Stimulated activated CD8-positive, alpha-beta memory T cell treated with anti-CD3 and anti-CD28 coated beads, Interleukin-7, amount 100 ng/mL, for 1 hour (primary cell): ENCODE measurements at places on chromosomes 4 and X.

DNA sequence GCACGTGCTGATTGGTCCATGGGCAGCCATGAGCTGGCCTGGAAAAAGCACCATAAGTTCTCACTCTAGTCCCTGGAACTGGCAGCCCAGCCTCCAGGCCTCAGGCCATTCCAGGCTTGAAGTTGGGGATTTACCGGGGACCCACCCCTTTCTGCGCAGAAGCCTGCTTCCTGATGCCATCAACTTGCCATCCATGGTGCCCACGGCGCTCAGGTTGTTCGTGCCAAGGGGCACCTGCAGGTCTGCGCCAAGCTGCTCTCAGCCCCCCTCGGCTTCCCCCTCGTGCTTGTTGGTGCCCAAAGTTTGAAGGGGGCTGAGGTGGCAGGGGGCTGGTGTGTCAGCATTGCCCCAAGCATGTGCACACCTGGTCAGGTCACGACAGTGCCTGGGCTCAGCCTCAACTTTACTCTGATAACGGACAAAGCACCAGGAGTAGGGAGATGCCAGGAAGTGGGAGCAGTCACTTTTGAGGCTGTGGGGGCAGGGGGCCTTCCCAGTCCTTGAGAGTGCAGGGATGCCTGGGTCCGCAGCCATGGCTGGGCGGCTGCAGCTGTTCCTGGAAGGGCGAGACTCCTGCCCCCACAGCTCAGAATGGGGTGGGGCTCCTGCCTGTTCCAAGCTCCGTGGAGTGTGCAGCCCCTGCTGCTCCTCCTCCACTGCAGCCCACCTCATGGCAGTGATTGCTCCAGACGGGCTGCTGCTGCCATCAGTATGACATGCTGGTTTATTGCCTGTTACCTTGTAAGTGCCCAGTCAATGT lies 24.9 kb downstream of the DCUN1D4 start:
- no peak for DNase-seq

DNA sequence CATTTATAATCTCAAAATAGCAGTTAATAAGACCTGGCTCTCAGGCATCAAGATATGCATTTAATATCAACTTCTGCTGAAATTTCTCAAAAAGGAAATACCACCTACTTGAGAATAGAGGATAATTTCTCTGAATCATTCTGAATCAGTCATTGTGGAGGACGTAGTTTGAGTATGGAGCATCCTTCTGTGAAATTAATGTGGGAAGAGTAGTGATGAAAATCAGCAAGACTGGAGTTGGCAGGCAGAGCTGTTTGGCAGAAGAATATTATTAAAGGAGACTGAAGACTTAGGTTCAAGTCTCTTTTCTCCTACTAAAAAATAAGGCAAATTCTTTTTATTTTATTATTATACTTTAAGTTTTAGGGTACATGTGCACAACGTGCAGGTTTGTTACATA lies 325.6 kb upstream of the ATOH1 start:
- DNase-seq: no peak

DNA sequence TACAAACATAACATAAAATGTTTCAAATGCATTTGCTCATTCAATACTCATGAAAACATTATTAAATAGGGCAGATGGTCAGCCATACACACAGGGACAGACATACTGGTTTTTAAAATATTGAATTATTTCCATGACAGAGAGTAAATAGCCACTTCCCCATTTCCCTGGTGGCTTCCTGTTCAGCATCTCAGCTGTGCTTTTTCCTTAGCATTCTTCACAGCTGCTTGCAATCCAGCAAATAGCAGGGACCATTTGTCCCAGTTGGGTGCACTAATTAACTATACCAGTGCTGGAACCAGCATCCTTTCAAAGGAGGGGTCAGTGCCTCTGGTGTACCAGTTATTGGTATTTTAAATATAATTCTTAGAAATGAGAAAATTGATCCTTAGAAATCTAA lies 964.7 kb downstream of the RAB28 start:
- no peak for DNase-seq

- DNase-seq: no peak
These were observed 126.2 kb upstream of the NDP start for GRCh38 chrX:44099366-44099765.

GRCh38 chrX:19875050-19875431 lies 12.4 kb downstream of the SH3KBP1 start:
- no peak for DNase-seq

DNA sequence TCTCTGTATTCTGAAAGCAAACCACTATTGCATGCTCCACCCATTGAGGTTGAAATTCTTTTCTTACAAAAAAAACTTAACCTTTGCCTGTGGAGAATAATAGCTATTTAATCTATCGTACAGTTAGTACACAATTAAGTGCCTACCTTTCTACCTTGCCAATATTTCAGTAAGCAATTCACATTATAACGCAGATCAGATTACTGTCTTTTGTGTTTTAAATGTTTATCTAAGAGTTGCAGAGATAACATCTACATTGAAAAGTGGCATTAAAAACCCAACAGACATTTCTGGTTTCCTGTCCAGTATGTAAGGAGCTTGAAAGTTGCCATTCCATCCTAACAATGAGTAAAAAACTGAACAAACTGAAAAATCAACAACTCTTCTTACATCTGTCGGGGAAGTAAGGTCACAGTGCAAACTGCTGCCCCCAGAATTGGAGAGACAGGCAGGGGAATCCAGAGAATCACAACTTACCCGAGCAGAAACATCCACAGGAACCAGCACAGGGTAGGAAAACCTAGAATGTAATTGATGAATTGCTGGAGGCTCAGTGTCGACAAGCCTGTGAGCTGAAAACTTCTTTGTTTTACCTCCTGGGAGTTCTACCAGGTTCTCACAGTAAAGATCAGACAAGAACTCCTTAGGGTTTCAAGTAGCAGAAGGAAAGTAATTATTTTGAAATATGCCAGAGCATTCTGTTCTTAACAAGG lies 27.3 kb upstream of the ACSL4 start:
- no peak for DNase-seq

- DNase-seq: no peak
These were observed 460.3 kb downstream of the GBA3 start for GRCh38 chr4:23153076-23153475.

- DNase-seq: no peak
These were observed 110.7 kb downstream of the AASDH start for GRCh38 chr4:56276547-56276946.

- no peak for DNase-seq
These were observed 1989.8 kb upstream of the TENM3 start for GRCh38 chr4:180253419-180253818.

- no peak for DNase-seq
These were observed 646.0 kb upstream of the PITX2 start for GRCh38 chr4:111268769-111269414.

- no peak for DNase-seq
These were observed 95.2 kb downstream of the SLC34A2 start for GRCh38 chr4:25750874-25751273.

DNA sequence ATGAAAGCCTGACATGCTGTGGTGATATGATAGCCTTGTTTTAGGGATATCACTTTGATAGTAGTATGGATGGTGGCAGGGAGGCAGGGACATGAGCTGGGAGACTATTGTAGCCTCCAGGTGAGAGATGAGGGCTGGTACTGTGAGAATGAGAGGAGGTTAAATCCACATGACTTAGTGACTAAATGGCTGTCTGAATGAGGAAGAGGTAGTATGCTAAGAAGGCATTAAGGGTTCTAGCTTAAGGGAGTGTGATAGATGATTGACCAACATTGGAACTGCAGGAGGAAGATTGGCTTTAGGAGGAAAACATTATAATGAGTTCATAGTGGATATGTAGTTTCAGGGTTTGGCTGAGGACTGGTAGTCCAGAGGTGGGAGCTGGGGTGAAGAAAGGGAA lies 195.0 kb upstream of the ANK2 start:
- no peak for DNase-seq
